Stimulated activated CD8-positive, alpha-beta memory T cell treated with anti-CD3 and anti-CD28 coated beads, Interleukin-4, amount 100 ng/mL, for 4 hours (primary cell): ENCODE measurements at places on chromosomes 11 and 22.

DNA sequence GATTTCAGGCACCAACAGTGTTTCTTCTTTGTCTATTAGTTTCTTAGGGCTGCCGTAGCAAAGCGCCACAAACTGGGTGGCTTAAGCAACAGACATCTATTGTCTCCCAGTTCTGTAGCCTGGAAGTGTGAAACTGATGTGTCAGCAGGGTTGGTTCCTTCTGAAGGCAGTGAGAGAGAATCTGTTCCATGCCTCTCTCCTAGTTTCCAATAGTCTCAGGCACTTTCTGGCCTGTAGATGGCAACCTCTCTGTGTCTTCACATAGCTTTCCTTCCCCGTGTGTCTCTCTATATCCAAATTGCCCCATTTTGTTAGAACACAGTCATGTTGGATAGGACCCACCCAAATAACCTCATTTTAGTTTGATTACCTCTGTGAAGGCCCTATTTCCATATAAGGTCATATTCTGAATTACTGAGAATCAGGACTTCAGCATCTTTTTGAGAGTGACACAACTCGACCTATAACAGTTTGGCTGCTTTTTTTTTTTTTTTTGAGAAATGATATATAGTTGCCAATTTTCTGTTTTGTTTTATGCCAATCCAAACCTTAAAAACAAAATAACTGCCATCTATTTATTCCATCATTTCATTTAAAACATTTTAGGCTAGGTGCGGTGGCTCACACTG lies 108.2 kb downstream of the SLC36A4 start:
- no peak for DNase-seq

GRCh38 chr11:22690871-22691270 lies 24.5 kb downstream of the GAS2 start:
- DNase-seq: no peak

DNA sequence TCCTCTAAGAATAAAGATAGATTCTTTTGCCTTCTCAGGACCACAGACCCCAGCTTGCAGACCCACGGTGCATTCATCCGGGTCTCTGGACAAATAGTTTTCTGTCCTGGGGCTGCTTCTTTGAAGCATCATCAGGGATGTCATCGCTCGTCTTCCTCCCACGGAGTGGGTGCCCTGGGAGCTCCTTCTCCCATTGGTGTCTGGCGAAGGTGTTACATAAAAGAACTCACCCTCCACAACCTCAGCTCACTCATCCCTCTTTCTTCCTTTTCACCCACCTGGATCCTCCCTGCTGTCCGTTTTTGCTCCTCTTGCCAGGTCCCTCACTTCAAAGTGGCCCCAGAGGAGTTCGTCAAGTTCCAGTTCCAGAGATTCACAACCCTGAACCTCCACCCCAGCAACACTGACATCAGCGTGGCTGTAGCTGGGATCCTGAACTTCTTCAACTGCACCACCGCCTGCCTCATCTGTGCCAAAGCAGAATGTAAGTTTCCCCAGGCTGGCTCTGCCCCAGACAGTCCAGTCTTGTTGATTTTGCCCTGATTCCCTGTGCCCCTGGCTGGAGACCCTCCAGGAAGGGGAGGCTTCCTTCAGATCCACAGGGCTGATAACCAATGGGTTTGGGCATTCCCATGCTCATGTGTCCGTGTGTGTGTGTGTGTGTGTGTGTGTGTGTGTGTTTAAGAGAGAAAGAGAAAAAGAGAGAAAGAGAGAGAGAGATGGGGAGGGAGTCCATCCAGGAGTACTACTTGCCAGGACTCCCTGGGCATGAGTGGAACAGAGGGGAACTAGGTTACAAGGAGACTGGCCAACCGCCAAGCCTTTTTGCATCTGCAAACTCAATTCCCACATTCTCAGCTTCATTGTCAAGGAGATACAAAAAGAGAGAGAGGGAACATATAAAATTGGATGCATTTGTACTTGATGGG lies 204.2 kb upstream of the TBCEL start:
- no peak for DNase-seq

DNA sequence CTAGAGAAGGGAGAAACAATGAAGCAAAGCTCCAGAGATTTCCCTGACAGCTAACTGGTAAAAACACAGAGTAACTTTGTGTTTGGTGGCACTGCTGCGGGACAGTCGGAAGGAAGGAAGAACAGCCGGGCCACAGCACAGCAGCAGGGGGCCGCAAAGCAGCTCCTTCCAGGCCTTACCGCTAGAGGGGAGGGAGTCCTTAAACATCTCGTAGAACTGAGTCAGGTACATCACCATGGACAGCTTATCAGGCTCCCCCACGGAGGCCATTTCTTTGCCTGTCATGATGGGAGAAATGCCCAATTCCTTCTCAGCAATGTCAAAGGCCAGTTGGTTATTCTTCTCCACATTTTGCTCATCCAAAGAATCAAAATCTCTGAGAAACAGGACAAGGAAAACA lies 114.6 kb upstream of the BID start:
- DNase-seq: no peak

- no peak for DNase-seq
Observed at GRCh38 chr11:81569999-81570398, 1163.7 kb downstream of the FAM181B start.

DNA sequence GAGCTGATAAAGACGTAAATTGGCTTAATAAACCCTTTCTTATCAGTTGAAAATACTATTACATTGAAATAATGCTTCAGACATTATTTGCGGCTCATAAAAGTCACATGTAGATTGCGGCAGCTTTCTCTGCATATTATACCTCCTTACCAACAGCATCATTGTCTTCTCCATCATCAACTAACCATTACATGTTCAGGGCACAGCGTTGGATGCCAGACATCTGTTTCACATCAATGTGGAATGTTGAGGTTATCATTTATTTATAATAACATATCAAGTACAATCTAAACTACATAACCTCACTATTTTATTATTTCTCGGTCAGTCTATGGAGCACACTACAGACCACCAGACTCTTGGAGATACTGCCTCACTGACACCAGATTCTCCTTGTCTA lies 573.8 kb upstream of the FAT3 start:
- no peak for DNase-seq

DNA sequence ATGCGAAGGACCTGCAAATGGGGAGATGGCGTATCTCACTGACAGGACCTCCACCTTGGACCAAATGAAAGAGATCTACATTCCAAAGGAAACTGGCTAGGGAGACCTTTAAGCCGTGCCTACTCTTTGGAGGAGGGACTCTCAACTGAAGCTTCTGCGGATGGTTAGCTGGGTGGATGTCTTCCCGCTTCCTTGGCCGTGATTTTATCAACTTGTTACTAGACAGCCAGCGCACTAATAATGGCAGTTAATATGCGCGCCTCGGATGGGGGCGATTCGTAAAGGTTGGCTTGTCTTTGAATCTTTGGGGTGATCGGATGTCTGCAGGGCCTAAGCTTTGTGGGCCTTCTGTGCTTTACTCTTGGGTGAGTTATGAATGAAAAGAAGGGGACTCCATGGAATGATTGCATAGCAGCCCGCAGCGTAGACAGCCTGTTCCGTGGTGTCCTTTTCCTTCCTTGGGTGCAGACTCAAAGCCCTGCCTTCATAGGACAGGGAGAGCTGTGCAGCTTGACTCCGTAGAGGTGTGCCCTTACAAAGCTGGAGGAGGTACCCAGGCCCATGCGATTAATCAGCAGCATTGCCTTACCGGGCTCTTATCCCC lies 1.5 kb downstream of the ZNRF3 start:
- DNase-seq: no peak

GRCh38 chr11:72398058-72398758 lies 36.1 kb downstream of the CLPB start:
- no peak for DNase-seq

GRCh38 chr22:43501878-43502277 lies 90.1 kb downstream of the MPPED1 start:
- DNase-seq: no peak

DNA sequence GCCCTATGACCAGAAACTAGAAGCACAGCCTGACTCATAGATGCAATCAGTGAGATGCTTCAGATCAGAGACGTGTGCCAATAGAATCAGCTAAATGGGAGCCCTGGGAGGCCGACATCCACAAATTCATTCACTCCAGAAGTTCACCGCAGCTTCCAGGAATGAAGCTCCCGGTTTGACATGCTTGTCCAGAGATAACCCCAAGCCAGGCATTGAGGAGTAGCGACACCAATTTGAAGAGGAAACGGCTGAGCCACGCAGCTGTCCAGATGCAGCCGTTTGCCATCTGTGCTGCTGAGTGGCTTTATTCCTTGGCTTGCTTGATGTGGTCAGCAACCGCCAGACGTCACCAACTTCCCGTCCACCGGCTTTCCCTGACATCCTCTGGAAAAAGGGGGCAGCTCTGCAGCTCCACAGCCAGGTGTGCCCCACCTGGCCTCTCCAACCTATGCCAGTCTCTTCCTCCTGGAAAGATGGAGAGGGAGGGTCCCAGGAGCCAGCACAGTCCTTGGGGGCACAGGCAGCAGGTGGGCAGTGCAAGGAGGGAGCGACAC lies 123.9 kb upstream of the OPCML start:
- DNase-seq: no peak

- no peak for DNase-seq
Observed at GRCh38 chr22:19767427-19768341, 7.1 kb downstream of the TBX1 start.

DNA sequence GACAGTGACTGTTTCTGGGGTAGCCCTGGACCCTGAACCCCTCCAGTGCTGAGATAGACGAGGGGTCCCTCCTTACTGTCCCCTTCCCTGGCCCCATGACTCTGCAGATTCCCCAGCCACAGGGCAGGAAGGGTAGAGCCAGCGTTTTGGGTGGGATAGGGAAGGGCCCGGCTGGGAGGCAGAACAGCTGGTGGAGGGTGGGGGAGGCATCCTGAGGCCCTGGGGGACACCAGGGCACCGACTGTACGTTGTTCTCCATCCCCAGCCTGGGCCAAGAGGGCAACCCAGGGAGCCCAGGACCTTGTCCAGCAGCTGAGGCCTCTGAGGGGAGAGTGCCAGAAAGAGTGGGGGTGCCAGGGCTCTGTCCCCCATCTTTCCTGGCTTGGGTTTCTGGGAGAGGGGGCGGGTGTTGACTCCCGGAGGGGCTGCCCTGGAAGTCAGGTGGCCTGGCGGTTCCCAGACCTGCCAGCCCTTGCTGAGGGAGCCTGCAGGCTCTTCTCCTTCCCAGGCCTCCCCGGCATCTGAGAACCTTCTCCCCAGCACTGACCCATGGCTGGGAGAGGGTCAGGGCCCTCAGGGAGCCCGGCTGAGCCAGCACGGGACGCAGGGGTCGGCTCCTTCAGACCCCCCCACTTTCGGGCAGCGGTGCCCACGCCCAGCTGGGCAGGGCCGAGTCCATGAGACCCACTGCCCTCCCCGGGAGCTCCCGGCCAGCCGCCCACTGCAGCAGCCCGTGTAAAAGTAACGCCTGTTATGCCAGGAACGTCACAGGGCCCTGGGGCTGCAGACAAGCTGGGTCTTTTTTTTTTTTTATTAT lies 30.3 kb downstream of the IGF2 start:
- DNase-seq: no peak

DNA sequence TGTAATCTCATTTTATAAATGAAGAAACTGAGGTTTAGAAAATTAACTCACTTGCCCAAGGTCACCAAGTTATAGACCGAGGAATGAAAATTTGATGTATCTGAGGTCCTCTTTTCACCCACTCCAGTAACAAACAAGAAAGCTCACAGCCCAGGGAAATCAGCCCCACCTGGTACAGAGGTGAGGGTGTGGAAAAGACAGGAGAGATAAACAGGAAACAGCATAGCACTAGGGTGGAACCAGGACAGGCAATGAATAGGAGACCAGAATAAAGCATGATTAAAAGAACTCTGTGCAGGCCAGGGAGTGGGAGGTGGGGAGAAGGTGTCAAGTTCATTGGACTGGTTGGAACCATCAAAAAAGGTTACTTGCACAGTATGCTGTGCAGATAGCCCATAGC lies 46.2 kb upstream of the SMCO4 start:
- DNase-seq: no peak

DNA sequence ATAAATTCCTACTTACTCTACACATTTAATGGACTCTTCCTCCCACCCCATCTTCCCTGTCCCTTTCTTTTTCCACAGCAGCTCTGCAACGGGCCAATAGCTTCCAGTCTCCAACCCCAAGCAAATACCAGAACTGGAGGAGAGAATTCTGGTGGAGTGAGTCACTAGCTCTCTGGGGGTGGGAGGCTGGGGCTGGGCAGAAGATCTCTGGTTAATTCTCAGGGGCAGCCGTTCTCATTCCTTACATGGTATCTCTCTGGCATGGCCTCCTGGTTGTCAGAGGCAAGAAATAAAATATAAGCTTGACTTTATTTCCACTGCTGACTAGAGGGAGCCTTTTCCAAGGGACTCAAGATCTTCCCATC lies 90.4 kb upstream of the PARVA start:
- no peak for DNase-seq

- DNase-seq: no peak
Observed at GRCh38 chr22:34800260-34800980, 265.5 kb upstream of the ISX start.

DNA sequence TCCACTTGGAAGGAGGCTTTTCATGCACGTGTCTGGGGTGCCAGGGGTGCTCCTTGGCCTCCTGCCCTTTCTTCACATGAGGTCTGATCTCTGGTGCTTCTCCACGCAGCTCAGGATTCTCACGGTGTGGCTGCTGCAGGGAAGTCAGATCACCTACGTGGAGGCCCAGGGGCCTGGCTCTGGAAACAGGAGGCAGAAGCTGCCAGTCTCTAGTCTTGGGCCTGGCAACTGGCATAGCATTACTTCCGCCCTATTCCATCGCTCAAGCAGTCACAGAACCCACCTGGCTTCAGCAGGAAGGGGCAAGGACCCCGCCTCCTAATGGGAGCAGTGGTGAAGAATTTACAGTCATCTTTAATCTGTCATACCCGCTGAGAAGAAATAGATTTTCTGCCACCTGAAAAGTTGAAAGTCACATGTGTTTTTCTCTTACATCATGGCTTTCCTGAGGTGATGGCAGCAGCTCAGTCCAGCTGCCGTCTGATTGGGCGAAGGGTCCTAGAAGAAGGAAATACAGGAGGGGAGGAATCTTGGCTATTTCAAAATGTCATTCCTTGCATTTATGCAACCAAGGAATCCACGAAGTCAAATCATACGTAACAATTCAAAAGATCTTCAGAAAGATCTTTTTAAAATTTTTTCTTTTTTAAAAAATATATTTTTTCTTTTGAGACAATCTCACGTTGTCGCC lies 50.1 kb upstream of the DKK3 start:
- no peak for DNase-seq

GRCh38 chr11:96275801-96276594 lies 67.0 kb downstream of the MAML2 start:
- DNase-seq: no peak

DNA sequence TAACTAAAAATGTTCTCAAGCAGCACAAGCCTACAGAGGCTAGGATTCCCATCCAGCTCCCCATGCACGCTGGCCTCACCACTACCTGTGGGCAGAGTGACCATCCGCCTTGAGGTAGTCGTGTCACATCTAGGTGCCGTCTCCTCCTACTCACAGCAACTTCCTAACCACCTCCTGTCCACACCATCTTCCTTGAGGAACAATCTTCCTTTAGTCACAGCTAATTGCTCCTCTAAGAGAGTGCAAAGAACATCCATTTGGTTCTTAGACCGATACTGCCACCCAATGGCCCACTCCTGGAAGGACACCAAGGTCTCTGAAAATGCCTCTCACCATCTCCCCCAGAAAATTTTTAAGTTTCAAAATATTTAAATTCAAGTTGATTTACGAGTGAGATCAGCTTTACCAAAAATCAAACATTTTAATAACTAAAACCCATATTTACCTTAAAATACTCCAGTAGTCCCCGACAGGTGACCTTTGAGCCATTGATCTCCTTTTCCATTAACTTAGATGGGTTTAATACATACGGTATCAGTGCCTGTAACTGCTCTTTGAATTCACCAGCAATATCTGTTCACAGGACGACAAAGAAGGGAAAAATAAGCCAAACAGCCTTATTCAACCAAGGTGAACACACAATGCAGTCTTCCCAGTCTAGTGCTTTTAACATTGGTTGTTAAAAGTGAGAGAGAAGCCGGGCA lies 21.7 kb upstream of the PLAAT3 start:
- DNase-seq: peak; percentile 53
